ENCODE measurements at places on chromosomes 2 and 18.
A peak's percentile ranks its signal among the peaks of the same experiment; 100 is the strongest.

GRCh38 chr2:210399440-210400041, 77.0 kb downstream of the LANCL1 start:
- DNase-seq: no peak
- H3K27me3 ChIP-seq: no peaks in the 10 kb centered on the region
- H3K27ac ChIP-seq: no peak overlapping the region
- no peaks in the 10 kb centered on the region for H3K4me1 ChIP-seq
- no peak overlapping the region for H3K4me3 ChIP-seq

DNA sequence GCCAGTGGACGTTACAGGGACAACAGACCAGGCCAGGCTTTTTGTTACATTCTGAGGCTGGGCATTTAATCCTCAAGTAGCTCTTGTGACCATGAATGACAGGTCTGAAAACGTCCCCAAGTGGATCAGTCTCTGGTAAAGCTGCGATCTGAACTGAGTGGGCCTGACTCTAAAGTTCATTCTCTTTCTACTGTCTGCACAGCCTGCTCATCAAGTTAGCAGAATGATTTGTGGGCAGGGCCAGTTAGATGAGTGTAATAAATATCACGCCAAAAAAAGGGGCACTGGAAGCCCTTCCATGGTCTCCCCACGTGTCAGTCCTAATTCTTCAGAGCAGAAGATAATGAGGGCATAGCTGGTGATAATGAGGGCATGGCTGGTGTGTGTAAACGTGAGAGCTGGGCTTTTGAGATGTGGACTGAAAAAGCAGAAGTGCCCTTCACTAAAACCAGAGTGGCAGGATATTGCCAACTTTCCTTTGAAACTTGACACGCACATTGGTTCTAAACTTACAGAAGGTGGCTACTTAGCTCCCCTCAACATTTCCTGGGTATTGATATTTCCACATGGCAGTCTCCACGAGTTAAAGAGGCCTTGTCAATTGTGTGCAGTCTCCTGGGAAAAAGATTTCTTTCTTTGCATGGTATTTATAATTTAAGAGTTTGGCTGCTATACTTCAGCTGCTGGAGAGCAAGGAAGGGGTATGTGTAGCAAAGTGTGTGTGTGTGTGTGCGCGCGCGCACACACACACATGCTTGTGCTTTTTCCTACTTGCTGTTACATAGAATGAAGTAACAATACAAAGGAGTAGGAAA, 72.7 kb upstream of the LYPD6B start:
- no peak for DNase-seq
- H3K4me1 ChIP-seq: no peaks in the 10 kb centered on the region
- H3K27me3 ChIP-seq: no peaks in the 10 kb centered on the region
- H3K4me3 ChIP-seq: no peak overlapping the region
- H3K27ac ChIP-seq: no peak overlapping the region

- H3K27ac ChIP-seq: no peak overlapping the region
- H3K27me3 ChIP-seq: no peaks in the 10 kb centered on the region
- no peak overlapping the region for H3K4me3 ChIP-seq
- DNase-seq: no peak
- peaks cover 5% of the 10 kb centered on the region for H3K4me1 ChIP-seq
These were observed 13.3 kb upstream of the ATP8B1 start for GRCh38 chr18:57816208-57816954.

- no peak overlapping the region for H3K4me3 ChIP-seq
- no peak overlapping the region for H3K27ac ChIP-seq
- H3K36me3 ChIP-seq: no peaks in the 10 kb centered on the region
- DNase-seq: no peak
These were observed 4.5 kb downstream of the SEMA4F start for GRCh38 chr2:74658516-74658915.

GRCh38 chr2:109689182-109689930, 75.2 kb downstream of the SOWAHC start:
- H3K4me1 ChIP-seq: peaks cover 29% of the 10 kb centered on the region
- H3K4me3 ChIP-seq: no peak overlapping the region
- no peaks in the 10 kb centered on the region for H3K36me3 ChIP-seq
- no peaks in the 10 kb centered on the region for H3K27me3 ChIP-seq
- peak overlapping the region; percentile 94 for H3K27ac ChIP-seq

GRCh38 chr2:225399504-225399903, at the start of gene NYAP2:
NYAP2 (plus strand) TSS chr2:225399710; CDS start chr2:225408881, 9,171 bp downstream.
- no peaks in the 10 kb centered on the region for H3K27me3 ChIP-seq
- H3K4me1 ChIP-seq: no peaks in the 10 kb centered on the region
- no peak for DNase-seq
- no peak within 1 kb of the TSS for H3K27ac ChIP-seq
- H3K4me3 ChIP-seq: no peak within 1 kb of the TSS

DNA sequence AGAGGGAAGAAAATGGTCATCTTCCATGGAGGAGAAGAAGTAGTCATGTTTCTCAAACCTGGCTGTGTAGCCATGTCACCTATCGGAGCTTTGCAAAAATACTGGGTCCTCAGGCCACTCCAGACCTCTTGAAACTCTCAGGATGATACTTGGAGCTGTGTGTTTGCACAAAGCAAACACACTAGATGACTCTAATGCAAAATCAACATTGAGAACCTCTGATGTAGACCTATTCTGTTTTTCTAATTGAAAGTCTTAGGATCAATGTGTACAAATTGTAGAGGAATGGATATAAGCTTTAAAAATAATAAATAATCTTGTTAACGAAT, 444.3 kb downstream of the RND3 start:
- no peak overlapping the region for H3K4me3 ChIP-seq
- DNase-seq: no peak
- no peaks in the 10 kb centered on the region for H3K36me3 ChIP-seq
- H3K27me3 ChIP-seq: no peaks in the 10 kb centered on the region
- no peak overlapping the region for H3K27ac ChIP-seq

DNA sequence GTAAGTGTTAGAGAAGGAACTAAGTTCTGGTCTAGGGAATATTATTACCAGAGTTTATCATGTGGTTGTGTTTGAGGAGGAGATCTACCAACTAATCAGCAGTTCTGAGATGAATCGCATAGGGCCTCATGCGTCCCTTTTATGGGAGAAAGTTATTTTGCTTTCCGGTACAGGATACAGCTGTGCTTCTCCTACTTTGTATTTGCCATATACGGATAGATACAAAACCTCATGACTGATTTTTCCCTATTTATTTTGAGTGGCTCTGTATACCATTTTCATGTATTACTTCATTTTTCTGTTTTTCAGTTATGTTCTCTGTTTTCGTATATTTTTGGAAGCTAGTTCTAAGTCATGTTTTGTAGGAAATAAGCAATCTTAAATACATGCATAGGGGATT, 66.8 kb downstream of the ACSL3 start:
- H3K4me3 ChIP-seq: no peak overlapping the region
- H3K36me3 ChIP-seq: no peaks in the 10 kb centered on the region
- no peaks in the 10 kb centered on the region for H3K27me3 ChIP-seq
- no peak for DNase-seq
- no peaks in the 10 kb centered on the region for H3K4me1 ChIP-seq

DNA sequence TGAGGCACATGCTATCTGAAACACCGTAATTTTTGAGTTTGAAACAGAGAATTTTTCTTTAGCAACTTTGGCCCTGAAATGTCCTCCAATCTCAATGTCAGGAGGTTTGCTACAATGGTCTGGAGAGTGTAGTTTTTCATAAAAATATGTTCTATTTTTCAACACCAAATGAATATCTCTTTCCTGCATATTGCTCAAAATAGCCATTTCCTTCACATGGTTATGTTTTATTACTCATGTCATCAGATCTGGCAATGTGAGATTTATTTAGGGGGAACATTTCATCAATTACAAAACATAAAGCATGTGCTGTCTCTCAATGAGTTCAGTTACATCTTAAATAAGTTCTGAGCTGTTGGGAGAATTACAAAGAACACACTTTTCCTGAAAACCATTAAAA, 871.9 kb upstream of the FSHR start:
- H3K4me3 ChIP-seq: no peak overlapping the region
- no peaks in the 10 kb centered on the region for H3K36me3 ChIP-seq
- no peak for DNase-seq
- no peaks in the 10 kb centered on the region for H3K27me3 ChIP-seq
